Stimulated activated effector memory CD8-positive, alpha-beta T cell treated with anti-CD3 and anti-CD28 coated beads, Interleukin-12 subunit alpha, Interleukin-12 subunit beta, amount 100 ng/mL, for 72 hours (primary cell): ENCODE measurements at places on chromosomes 5 and 9.

DNA sequence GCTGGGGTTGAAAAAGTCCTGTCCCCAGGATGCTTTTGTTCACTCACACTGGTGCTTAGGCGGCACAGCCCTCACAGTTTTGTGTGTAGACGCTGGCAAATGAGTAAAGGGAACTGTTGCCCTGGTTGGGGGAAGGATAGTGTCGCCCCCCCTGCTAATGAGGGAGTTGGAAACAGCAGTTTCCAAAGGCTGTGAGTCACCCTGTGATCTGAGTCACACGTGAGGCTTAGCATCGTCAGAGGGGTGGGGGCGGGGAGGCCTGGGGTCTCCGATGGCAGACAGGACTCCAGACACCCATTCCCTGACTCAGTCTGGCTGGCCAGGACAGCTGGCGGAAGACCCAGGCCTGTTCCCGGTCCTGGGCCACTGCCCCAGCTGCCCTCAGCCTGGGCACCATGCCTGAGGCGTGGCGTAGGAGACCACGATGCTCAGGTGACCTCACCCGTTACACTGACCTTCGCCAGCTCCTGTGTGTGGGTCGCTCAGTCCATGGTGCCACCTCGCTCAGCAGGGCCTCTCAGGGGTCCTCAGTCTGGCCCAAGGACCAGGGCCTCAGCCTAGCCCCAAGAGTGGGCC lies 2.9 kb downstream of the DNAJB5 start:
- DNase-seq: no peak

DNA sequence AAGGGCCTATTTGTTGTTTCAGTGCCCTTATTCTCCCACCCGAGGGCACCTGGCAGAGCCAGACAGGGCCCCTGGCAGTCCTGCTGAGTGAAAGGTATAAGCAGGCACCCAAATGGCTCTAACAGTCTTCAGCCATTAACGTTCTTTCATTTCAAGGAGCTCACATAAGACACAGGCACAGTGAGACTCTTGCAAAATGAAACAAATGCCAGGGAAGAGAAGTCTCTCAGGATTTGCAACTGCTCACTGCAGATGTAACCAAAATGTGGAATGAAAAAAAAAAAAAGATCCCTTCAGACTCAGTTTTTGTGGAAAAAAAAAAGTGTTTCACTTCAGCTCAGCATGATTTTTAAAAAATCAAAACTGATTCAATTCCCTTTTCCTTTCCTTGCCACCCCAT lies 155.4 kb upstream of the LHFPL2 start:
- DNase-seq: no peak

- no peak for DNase-seq
Observed at GRCh38 chr5:132785864-132786263, 8.8 kb upstream of the SEPTIN8 start.

DNA sequence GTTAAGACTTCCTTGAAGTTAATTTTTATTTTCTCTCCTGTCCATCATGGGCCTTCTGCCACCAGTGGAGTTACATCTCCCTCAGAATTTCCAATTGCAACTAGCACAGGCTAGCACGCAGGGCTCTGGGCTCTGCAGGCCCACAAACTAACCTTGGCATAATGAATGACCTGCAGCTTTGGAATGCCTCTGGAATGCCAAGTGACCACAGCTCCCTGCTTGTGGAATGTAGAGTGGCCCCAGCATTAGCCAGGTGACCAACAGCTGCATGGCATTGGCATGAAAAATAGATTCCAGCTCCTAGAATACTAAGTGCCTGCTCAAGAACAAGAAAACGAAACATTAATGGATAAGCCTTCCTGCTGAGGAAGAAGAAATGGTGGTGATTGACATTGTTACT lies 726.1 kb downstream of the BRINP1 start:
- no peak for DNase-seq

- DNase-seq: no peak
Observed at GRCh38 chr5:133297293-133297692, 245.5 kb downstream of the HSPA4 start.

- no peak for DNase-seq
Observed at GRCh38 chr5:15993334-15993733, 186.3 kb downstream of the MARCHF11 start.

GRCh38 chr5:141369994-141370848 lies at the start of gene PCDHGB3:
TSS of gene PCDHGB3 (plus strand) at chr5:141370242. CDS start at chr5:141370395, 153 bp downstream.
- no peak for DNase-seq

DNA sequence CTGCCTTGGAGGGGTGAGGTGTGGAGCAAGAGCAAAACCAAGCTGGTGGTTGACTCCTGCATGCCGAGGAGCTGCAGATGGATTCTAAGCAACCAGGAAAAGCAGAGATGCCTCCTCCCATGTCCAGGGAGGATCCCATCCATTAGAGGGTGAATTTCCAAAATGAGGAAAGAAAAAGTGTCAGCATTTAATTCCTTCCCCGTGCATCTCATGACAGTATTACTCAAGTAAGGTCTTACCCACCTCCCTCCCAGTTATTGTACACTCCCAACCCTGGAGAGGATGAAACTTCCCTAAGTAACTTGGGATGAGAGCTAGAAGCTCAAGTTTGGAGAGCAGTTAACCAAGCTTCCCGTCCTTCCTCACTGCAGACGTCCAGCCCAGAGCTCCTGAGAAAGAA lies 19.9 kb downstream of the C9orf152 start:
- no peak for DNase-seq

DNA sequence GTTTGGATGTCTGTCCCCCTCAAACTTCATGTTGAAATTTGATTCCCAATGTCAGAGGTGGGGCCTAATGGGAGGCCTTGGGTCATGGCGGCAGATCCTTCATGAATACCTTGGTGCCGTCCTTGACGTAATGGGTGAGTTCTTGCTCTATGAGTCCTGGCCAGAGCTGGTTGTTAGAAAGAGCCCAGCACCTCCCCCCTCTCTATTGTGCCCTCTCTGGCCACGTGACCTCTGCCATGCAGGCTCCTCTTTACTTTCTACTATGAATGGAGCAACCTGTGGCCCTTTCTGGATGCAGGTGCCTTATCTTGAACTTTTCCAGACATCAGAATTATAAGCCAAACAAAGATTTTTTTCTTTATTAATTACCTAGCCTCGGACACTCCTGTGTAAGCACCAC lies 40.7 kb downstream of the FNBP1 start:
- no peak for DNase-seq

GRCh38 chr5:52743529-52743928 lies 44.2 kb upstream of the ITGA1 start:
- no peak for DNase-seq

DNA sequence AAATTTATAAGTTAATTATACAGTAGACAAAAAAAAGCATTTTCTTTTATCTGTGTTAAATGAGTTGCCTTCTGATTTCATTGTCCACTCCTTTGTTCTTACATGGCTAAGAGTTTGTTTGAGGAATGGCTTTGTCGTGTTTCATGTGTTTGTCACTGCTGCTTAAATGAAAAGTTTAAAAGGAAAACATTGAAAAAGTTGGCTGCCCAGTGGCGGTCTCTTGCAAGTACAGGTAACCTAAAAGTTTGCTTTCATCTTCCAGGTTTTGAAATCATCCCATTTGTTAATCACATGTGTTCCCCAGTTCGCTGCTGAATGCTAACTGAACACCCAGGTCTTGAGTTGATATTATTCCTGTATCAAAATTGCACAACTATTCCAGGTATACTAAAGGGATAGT lies 33.9 kb downstream of the EGFLAM start:
- no peak for DNase-seq
